ENCODE measurements at places on chromosomes 11 and 22.

GRCh38 chr11:13140028-13140870 lies 131.1 kb downstream of the RASSF10 start:
- no peak for DNase-seq

- DNase-seq = no peak
These were observed 102.7 kb downstream of the MRTFA start for GRCh38 chr22:40533712-40534378.

DNA sequence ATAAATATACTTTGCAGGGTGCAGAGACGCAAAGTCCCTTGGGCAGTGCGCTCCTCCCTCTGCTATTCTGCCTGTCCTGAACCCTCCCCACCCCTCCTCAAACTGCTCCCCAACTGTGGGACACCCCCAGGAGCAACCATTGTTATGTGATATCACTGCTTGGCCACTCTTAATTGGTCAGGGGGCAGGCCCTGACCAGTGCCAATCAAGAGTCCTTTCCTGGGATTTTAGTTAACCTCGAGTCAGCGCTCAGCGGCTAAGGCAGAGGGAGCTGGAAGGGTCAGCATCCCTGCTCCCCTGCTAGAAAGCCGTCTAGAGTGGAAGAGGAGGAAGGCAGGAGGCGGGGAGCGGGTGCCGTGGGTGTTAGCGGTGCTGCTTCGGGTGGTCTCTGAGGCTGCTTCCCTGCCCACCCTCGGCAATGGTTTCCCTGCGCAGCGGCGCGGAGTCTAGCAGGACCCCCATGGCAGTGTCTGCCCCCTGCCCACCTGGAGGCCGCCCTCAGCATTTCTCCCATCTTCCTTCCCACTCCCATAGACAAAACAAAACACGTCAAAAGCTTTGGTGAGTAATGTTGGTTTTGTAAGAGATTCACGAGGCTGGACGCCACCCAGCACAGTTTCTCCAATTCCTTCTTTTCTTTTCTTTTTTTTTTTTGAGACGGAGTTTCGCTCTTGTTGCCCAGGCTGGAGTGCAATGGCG lies 38.4 kb upstream of the A4GALT start:
- no peak for DNase-seq

DNA sequence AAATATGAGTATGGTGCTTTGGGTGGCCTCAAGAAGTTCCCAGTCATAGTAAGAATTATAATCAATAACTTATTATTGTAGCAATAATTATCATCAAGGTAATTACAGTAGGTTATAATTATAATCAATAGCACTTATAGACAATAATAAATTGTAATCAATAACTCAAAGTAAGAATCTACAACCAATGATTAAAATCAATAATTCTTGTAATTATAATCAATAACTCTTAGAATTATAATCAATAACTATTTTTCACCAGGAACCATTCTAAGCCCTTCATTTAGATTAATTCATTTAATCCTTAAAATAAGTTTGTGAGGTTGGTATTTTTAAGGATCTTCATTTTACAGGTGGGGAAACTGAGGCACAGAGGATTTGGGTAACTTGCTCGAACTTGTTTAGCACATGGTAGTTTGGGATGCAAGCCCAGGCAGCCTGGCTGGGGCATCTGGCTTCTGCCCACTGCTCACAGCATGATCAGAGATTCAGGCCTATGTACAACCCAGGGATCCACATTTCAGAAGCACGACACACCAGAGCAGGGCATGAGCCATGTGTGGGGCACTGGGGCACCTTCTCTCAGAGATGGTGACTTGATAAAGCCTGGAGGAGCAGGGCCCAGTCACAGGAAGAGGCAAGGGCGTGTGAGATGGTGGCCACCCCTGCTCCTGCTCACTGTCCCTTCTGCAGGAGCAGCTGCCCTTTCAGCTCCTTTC lies 46.6 kb downstream of the SLC1A2 start:
- no peak for DNase-seq

- no peak for DNase-seq
These were observed 1.4 kb downstream of the SCO2 start for GRCh38 chr22:50523806-50524675.

GRCh38 chr22:22157348-22157725 lies 87.2 kb upstream of the VPREB1 start:
- DNase-seq = no peak

DNA sequence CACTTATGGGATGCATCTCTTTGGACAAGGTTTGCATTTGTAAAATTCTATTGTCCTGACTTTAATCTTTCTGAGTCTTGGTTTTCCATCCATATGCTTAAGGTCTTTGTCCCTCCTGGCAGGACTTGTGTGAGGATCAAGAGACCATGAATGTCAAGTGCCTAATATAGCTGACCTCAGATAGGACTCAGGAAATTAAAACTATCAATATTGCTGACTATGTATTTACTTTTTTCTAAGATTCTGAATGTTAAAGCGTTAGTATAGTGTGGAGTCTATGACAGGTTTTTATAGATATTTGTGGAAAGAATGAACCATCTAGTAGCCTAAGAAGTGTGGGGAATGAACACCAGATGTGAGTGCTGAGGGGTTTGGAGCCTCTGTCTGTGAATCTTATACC lies 637.8 kb downstream of the NTM start:
- DNase-seq = no peak

GRCh38 chr22:22025320-22026156 lies 43.0 kb upstream of the TOP3B start:
- no peak for DNase-seq

DNA sequence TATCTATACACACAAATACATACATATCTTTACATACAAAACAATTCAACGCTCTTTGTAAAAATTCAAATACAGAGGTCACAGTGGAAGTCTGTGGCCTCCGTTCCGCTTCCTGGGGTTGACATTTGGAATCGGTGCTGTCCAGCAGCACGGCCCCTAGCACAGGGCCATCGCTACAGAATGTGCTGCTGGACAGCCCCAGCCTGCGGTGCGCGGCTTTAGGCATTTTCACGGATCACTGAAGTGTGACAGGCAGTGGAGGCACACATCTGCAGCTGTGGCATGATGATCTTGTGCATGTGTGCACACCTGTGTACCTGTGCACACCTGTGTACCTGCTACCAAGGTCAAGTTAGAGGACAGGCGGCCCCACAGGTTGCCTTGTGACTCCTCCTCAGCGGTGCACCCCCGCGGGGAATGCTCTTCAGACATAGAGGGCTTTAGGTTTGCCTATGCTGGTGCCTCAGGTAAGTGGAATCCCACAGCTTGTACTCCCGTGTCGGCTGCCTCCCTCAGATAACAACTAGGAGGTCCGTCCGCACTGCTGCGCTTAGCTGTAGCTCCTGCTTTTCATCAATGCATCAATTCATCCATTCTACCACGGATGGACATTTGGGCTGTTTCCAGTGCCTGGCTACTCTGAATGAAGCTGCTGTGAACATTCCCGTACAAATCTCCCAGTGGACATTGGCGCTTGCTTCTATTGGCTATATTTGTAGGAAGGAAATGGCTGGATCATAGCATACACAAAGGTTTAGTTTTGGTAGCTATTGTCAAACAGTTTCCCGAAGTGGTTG lies 29.9 kb downstream of the GAL start:
- DNase-seq = no peak

- DNase-seq = no peak
These were observed 10.4 kb downstream of the PISD start for GRCh38 chr22:31651664-31652063.

Measured in stimulated activated CD4-positive, alpha-beta T cell treated with anti-CD3 and anti-CD28 coated beads, Interleukin-15, amount 100 ng/mL, for 1 hour (primary cell).